NCI-H146 (cell line): ENCODE measurements at places on chromosomes 4 and X.

DNA sequence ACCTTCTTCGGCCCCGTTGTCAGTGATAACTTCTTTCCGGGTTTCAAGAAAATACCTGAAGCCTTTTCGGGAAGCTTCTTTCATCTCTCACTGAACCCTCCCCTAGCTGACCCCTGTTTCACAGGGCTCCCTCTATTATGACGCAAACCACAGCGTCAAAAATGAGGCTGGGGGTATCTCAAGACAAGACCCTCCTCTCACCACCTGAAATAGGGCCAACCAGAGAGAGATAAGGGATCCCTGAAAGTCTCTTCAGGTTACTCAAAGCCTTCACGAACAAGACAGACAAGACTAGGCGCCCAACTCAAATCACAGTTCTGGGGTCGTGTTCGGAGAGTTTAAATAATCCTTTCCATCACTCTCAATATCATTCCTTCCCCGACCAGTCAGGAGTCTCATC, 1.2 kb downstream of the PHF8 start:
- no peak for DNase-seq

DNA sequence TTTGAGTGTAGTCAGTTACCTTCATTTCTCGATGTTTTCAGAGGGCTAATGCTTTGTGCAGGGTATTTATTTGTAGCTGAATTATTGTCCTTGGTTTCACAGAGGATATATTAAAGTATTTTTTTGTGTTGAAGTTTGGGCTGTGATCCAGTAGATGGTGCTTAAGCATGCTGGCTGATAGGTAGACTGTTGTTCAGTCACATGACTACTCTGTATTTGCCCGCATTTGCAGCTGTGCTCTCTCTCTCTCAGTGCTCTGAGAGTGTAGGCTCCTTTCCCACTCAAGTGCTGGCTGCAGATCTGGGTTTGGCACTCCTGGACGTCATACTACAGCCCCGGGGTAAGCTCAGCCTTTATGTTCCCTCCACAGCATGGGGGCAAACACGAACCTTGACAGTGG, 21.7 kb downstream of the RAB40AL start:
- DNase-seq, result no peak

DNA sequence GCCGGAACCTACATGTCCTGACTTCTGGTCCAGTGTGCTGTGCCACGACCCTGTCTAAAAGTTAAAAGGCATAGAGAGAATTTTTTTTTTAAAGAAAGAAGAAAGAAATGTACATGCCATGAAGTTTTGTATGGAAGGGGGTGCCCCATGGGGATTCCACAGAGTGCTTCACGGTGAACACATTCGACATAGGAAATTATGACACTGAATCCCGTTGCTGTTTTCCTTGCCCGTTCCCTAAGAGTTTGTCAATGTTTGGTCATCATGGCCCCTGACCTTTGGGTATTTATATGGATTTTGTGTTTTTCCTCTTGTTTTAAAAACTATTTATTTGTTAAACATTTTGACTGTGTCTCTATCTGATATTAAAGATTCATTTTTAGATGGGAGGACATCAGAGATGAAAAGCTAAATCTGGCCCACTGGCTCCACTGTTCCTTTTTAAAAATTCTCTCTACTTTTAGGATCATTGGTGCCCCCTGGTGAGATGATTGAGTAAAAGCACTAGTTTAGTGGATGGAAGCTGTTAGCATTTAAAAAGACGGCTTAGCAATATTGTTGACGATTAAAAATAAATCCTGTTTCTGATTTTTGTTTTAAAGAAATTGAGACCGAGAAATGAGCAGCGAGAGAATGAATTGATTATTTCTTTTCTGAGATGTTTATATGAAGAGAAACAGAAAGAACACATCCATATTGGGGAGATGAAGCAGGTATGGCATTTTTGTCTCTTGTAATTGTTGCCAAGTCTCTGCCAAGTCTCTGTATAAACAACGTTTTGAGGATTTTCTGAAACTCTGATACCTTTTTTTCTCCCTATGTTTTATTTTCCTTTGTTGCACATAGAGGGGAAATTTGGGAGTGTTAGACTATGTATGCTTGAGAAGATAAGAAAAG, 75.0 kb downstream of the PTTG2 start:
- DNase-seq, result peak; percentile 71

GRCh38 chrX:148534291-148534690, 33.9 kb downstream of the AFF2 start:
- DNase-seq, result no peak

DNA sequence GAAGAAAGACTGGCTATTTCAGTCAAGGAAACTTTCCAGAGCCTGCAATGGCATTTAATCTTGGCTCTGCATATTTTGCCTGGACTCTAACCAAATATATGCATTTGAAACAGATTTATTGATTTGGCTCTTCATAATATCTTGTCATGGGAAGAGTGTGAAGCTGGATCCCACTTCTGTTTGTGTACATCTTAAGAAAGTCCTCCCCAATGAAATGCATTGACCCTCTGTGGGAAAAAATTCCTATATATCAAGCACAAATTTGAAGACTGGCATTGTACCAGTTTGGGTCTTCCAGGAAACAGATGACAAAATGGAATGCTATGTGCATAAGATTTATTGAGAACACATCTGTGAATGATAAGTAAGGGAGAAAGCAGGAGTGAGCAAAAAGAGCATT, 897.3 kb upstream of the TENM3 start:
- DNase-seq, result no peak

DNA sequence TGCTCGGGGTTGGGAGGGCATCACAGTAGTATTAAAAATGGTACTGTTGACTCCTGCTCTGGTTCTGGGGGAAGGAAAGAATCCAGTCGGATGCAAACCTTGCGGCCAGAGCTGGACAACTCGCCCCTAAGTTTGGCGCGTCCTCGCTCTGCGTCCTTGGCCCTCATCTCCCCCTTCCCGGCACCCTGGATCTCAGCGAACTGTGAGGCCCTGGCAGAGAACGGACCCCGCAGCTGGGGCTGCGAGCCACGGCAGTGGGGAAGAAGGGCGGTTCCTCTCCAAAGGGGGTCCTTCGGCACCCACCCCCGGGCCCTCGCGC, 14.0 kb downstream of the ARHGEF6 start:
- DNase-seq, result no peak

- no peak for DNase-seq
These were observed 805.4 kb upstream of the GALNTL6 start for GRCh38 chr4:171007618-171008390.

GRCh38 chrX:153468008-153468580, 2.3 kb downstream of the HAUS7 start:
- no peak for DNase-seq

GRCh38 chrX:9789555-9789954, 3.3 kb downstream of the SHROOM2 start:
- no peak for DNase-seq

- DNase-seq, result peak; percentile 66
These were observed 54.6 kb upstream of the CLDN34 start for GRCh38 chrX:9912351-9913145.

DNA sequence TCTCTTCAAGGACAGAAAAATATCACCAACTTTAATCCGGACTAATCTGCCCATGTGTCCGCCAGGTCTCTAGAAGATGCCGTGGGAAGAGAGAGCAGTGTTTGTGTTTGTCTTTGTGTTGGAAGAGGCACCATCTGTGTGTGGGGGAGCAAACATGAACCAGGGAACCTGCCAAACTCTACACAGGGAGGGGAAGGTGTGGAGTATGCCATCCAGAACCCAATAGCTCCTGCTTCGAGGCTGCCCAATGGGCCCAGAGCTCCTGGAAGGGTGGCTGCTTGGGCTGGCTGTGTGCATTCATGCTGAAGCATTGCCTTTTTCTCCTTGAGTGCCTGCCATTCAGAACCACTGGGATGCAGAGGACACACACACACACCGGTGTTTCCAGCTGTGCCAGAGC, 536.2 kb downstream of the MID1IP1 start:
- DNase-seq, result peak; percentile 21

DNA sequence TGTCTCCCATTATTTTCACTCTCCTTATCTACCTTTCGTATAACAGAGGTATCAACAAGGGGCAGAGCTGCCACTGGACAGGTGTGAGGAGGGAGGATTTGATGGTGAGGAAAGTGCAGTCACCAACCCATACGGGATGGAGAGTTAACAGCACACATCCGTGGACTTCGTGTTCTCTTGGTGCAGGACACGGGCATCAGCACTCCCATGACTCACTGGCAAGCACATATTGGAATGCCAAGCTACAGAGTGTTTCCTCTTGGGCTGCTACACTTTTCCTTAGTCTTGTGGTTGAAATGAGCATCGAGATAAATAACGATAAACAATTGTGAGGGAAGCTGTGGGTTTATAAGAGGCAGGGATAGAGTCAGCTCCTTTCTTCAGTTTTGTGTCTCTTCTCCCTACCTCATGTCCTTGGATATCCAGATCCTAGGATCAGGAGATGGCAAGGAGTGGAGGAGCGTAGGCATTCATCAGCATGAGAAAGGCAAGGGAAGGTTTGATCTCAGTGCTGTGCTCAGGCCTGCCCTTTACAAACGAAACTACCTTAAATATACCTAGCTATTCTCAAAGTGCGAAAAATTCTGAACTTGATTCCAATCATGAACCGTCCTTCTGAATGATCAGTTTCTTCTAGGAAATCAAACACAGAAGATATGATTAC, 96.3 kb downstream of the ZNF827 start:
- no peak for DNase-seq

DNA sequence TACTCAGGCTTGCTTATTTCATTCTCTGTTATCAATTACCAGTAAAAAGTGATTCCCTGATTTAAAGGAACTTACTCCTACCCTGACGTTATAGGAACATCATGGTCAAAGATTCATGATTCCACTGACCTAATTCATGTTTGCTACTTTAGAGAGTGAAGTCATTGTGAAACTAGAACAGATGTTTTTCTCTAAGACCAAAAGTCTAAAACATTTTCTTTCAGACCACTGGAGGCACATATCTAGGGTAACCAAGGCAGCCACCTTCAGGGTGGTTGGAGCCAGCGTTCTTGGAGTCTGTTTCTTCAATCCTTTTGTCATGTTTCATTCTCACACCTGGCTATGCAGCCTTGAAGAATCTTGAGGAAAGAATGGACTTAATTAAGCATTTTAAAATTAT, 77.8 kb downstream of the GALNTL6 start:
- no peak for DNase-seq

DNA sequence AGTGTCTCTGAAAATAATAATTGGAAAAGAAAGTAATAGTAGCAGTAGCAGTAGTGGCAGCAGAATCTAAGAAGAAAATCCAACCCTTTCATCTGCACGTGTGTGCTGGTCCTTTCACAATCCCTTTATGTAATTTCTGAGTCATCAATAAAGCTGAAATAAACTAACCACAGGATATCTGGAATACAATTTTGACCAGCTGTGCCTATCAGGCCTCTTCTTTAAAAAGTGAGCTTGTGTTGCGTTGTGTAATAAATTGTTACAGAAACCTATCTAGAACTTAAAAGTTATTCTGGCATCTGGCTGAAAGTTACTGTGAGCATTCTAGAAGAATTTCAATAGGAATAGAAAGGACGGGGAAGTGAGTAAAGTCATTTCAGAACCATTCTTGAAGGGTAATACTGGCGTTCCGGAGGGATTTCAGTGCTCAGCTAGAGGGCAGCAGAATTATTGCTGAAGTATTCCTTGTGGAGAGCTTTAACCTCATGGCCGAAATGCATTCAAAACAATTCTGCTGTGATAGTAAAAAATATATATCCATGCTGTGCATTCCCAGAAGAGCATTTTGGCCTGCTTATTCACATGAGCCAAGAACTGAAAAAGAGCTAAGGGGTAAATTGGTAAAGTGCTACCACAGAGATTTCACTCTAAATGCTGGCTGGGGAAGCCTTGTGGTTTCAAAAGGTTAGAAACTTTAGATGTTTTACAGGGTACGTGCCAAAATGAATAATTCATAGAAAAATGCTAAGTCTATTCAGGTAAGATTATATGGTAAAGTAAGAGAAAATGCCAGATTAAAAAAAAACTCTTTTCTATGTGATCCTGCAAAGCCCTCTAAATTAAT, 260.6 kb downstream of the NKX6-1 start:
- no peak for DNase-seq

GRCh38 chrX:120244395-120244734, 6.2 kb upstream of the ZBTB33 start:
- DNase-seq, result no peak

DNA sequence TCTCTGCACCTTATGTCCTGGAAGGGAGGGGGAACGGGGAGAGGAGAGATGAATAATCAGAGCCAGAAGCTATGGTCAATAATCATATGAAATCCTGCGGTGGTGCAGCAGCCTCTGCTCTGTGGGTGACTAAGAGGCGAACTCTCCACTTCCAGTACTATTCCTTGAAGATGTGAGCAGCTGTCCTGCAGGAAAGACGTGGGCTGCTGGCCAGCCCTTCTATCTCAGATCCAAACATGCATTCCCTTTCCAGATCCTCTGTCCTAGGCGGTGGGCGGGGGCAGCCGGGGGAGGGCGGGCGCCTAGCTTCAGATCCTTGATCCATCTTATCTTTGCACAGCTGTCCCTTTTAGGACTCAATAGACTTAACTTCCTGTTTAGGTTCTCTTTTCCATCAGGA, 34.5 kb downstream of the SPINK2 start:
- no peak for DNase-seq

- no peak for DNase-seq
These were observed 541.8 kb upstream of the SMIM31 start for GRCh38 chr4:164212134-164212533.
